ENCODE measurements at places on chromosomes 1 and 21. TPM values are rescaled to one million over a fixed set of nuclear protein-coding genes. Genes with fewer than 3 reads are reported as not detected.

The NRAS gene
- total RNA-seq, result 77.6 TPM

The CFHR3 gene
- not detected for total RNA-seq

The NBPF6 gene
- not detected for total RNA-seq

The IL20 gene
- total RNA-seq, result not detected
